ENCODE measurements at places on chromosomes 2 and 18.

DNA sequence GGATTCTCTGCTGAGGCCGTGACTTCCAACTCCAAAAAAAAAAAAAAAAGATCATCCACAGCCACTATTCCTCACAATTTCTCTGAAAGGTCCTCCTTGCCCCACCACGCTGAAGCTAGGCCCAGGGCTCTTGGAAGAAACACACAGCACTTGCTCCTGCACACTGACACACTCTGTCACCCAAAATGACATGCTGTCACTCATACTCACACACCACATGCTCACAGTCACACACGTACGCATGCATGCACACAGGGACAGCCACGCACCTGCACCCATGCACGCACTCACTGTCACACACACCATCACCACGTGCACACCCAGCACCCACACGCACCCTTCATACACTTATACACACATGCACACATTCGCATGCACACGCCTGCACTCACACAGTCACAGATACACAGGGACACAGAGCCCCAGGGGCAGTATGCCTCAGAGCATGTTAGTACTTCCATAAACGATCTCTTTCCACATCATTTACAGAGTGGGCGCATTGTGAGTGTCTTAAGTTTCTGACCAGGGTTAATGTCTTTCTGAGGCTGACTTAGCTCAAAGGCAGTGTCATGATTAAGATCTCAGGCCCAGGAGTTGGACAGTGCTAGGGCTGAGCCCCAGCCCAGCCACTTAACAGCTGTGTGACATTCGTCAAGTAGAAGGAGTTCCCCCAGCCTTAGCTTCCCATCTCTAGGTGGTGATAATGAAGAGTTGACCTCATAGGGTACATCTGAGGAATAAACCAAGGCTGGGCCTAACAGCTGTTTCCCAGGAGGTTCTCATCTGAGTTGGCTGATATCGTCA lies 93.4 kb downstream of the GLI2 start:
- DNase-seq, result no peak

GRCh38 chr2:152354909-152355308 lies 19.9 kb downstream of the FMNL2 start:
- no peak for DNase-seq

DNA sequence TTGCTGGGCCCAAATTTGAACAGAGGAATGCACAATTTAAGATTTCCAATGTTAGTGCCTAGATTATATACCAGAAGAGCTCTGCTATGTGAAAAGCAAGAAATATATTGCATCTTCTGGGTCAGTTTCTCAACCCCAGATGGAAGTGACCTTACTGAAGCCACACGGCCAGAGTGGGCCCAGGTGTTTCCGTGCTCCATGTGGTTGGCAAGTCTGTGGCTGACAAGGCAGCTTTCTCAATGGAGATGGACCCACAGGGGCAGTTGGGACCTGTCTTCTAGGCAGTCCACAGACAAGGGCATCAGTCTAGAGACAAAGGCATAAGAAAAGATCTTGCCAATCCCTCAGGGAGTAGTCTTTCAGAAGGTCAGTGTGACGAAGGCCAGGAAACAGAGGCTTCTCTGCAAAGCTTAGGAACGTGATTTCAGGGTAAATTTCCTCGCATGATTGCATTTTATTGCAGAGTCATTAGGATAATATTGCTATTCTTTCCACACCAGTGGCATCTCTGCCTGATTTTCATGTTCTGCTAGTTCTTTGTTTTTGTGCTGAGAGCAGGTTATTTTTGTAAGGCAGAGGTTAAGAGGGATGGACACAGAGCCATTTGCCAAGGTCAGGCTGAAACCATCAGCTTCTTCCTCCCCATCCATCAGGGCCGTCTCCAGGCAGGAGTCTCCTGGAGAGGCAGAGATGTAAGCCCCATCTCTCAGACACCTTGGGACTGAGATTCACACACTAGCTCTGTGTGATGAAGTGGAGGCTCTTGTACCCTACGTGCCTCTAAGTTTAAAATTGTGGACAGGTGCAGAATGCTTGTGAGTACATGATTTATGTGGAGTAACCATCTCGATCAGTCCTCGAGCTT lies 202.1 kb downstream of the ANKRD30B start:
- no peak for DNase-seq

GRCh38 chr18:22933966-22934423 lies 867 bp downstream of the RBBP8 start:
- no peak for DNase-seq

GRCh38 chr2:146978577-146979555 lies 866.0 kb upstream of the ACVR2A start:
- no peak for DNase-seq

DNA sequence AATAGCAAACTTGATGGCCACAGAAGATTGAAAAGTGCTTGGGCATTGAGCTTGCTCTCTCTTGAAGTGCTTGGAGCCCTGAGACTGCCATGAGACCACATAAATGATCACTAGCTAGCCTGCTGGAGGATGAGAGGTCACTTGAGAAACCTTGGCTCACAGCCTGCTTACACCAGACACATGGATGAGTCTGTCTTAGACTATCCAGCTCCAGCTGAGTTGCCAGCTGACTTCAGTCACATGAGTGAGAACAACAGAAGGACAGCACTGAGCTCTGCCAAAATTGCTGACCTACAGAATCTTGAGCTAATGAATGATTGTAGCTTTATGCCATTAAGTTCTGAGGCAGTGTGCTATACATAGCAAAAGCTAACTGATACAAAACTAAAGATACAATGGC lies 18.1 kb downstream of the NABP1 start:
- no peak for DNase-seq

DNA sequence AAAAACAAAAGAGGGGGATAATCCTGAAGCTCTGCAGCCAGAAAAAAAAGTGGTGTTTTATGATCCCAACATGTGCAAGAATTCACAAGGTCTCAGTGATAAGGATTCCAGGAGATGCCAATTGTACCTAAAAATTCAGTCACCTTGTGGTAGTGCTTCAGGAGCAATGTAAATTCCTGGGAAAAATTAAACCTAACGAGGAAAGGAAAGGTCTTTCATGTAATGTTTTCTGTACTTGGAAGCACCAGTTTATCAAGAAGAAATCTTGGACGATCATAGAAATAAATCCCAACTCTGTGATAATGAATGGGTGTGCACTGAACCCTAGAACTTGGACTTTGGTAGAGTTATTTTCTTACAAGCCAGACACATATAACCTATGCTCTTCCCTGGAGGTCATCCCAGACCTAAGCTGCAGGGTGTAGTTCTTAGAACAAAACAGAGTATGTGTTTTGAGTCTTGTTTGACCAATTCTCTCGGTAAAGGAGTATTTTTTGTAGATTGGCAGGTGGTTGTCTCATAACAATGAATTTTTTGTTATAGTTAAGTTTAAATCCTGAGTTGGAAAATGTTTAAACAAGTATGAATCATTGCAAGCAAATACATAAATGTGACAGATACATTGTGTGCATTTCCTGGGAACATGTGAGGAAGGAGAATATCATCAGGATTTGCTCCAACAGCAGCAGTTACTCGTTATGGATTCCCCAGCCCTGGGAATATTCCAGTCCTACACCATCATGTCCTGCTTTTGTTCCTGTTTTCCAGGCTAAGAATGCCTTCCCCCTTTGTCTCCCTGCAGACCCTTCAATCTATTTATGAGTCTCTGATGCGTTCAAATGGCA lies 224.6 kb downstream of the NAPG start:
- DNase-seq, result no peak

DNA sequence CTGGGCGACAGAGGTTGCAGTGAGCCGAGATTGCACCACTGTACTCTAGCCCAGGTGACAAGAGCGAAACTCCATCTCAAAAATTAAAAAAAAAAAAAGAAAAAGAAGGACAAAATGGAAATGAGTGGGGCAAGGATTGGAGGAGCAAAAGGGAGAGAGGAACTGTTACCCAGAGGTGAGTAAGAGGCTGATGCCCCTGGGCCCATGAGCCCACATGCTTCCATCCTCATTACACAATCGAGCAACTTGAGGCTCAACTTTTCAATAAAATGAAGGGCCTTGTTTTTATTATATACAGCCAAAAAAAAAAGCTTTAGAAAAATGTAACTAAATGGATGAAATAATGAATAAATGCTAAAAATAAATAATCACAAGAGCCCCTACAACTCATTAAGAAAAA lies 91.7 kb upstream of the YWHAQ start:
- DNase-seq, result no peak

GRCh38 chr2:108403494-108403893 lies 25.7 kb downstream of the SULT1C4 start:
- no peak for DNase-seq

GRCh38 chr2:7742301-7742700 lies 825.1 kb downstream of the RNF144A start:
- DNase-seq, result no peak

GRCh38 chr2:123839326-123839725 lies 185.8 kb upstream of the CNTNAP5 start:
- DNase-seq, result no peak

DNA sequence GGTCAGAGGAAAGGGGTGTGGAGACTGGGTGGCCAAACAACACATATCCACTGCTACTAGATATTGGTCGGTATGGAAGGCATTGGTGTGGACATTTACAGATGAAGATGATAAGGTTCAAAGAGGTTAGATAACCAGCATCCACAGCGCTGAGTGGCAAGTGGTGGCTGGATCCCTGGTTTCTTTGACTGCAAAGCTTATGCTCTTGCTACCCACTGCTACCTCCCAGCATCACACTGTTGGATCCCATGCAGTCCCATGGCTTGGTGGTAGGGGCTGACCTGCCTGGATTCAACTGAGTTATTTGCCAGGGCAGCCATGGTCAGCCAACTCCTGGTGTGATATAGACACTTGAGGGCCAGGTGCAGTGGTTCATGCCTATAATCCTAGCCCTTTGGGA lies 53.6 kb downstream of the DDX1 start:
- DNase-seq, result no peak

GRCh38 chr2:211203986-211204385 lies 647.6 kb downstream of the CPS1 start:
- DNase-seq, result no peak

DNA sequence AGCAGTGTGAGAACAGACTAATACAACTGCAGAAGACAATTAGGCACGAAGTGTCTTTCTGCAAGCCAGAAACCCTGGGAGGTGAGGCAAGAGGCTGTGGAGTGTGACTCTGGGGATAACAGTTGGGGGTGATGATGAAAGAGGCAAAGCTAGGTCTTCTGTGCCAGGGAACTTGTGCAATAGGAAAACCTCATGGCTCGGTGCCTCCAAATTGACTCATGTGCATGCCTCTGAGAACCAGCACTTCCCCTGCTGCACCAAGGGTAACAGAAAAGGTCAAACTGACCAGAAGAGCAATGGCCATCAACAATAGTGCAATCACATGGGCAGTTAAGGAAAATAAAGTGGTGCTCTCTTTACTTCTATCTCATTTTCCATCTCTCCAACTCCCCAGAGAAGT lies 136.4 kb downstream of the SCG2 start:
- peak; percentile 66 for DNase-seq

GRCh38 chr18:43789234-43790000 lies 512.1 kb upstream of the SYT4 start:
- DNase-seq, result no peak

Measured in GOT3 (cell line).